ENCODE measurements at places on chromosomes 3 and 15. TPM values are rescaled to one million over a fixed set of nuclear protein-coding genes. Genes with fewer than 3 reads are reported as not detected.

RTP1 gene
- not detected for total RNA-seq

- DNase-seq, result no peak
Measured at GRCh38 chr3:176663837-176664831, 533.1 kb downstream of the TBL1XR1 start.

DNA sequence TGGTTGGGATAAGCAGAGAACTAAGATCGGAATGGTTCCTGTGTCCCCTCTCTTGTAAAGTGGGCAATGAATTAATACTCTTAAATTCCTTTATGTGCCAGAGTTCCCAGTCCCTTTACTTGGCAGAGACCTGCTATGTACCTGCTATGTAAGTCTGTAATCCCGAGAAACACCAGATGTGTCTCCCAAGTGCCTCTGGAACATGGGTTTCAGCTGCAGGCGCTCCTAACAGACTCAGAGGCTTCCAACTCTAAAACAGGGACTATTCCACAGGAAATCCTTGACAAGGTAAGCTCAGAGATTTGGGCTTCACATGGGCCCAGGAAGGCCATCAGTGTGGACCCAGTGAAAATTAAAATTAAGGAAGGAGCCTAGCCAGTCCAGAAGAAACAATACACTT, 117.7 kb upstream of the PLCL2 start:
- no peak for DNase-seq

DNA sequence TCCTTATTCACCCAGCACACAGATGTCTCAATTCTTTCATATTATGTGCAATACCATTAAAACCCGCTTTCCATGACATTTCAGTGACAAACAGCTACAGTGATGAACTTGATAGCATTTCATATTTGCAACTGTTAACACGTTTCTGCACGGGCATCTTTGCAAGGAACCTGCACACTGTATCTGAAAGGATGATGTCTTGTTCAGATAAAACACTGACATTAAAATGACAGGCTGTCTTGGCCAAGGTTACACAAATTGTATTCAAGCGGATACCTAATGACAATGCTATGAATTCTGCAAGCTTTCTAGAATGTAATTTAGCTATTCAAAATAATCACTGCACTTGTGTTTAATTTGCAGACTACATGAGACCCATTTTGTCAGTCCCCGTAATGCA, 529.2 kb downstream of the FOXP1 start:
- no peak for DNase-seq

Data from activated CD8-positive, alpha-beta T cell treated with anti-CD3 and anti-CD28 coated beads, Interleukin-2, amount 10 ng/mL, durations not matched to agents 7 days and 5 days (primary cell).